ENCODE measurements at places on chromosomes 6 and 20.

GRCh38 chr6:93749930-93750329, 330.6 kb upstream of the EPHA7 start:
- no peak for DNase-seq

GRCh38 chr20:1332749-1333300, 3.9 kb upstream of the SDCBP2 start:
- no peak for DNase-seq

DNA sequence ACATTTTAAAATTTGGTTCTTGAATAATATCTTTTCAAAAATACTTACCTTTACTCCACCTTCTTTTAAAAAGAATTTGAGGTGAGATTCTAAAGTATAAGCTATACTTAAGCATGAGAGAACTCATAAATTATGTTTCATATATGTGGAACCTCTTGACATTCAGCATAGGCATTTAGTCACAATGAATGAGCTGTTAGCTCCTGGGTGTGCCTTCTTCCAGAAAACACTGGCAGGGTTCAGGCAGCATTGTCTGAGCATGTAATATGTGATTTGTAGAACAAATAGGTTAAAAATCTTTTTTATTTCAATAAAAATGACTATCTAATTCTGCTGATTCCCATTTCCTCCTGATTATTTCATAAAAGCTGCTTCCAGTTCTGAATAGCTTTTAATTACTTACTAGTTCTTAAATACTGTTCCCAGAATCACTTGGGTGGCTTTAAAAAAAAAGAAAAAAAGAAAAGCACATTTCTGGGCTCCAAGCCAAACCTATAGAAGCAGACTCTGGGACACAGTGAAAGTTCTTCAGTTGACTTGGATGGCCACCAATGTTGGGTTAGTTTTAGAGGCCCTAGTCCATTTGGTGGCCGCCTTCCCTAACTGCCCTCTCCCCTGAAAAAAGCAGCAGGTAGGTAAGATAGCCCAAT, 20.2 kb downstream of the RNF8 start:
- DNase-seq = no peak

DNA sequence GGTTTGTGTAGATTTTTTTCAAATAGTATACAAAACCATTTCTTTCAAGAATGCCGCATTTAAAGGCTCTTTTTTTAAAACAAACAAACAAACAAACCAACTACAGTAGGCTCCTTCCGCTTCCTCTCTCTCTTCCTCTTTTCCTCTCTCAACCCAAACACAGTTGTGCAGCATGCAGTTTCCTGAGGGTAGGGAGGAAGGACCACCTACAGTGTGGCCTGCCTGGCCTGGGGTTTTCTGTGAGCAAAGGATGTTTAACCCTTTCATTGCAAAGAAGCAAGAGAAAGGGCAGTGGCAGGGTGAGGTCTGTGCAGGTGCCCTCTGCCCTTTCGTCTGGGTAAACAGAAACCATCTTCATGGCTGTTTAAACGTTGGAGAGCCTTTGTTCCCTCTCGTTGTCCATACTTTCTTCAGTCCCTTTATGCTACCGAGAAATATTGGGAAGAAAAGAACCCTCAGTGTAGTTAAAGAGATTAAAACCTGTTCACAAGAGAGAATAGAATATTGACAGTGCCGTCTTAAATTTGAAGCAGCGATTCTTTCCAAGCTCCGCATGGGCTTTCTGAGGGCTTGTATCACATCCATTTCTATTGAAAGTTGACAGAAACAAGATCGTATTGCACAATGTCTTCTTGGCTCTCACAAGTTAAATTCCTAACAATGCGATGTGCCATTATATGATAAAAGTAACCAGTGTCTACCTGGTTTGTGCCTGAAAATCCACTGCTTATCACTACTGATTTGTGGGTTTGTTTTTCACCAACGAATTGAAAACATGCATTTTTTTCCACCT, 215.5 kb upstream of the SNX9 start:
- no peak for DNase-seq

DNA sequence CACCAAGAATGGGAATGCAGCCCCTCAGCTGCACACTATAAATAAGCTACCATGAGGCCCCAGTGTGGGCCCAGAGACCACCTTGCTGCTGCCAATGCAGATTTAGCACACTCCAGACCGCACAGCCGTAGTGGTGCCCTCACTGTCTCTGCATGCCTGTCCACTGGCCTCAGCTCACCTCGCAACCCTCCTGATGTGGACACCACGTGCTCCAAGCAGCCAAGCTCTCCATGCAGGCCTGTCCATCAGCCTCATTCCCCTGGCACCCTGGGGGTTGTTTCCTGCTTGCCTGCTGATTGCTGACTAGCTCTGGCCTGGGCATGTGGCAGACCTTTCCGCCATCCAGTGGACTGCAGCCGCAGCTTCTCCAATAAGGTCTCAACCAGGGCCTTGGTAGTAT, 36.2 kb downstream of the ZBTB9 start:
- no peak for DNase-seq

- no peak for DNase-seq
Observed at GRCh38 chr20:53379833-53380120, 213.9 kb downstream of the ZNF217 start.

GRCh38 chr20:31868853-31869672, 1.3 kb downstream of the DUSP15 start:
- no peak for DNase-seq

GRCh38 chr6:119313937-119314884, 35.4 kb downstream of the MAN1A1 start:
- no peak for DNase-seq

DNA sequence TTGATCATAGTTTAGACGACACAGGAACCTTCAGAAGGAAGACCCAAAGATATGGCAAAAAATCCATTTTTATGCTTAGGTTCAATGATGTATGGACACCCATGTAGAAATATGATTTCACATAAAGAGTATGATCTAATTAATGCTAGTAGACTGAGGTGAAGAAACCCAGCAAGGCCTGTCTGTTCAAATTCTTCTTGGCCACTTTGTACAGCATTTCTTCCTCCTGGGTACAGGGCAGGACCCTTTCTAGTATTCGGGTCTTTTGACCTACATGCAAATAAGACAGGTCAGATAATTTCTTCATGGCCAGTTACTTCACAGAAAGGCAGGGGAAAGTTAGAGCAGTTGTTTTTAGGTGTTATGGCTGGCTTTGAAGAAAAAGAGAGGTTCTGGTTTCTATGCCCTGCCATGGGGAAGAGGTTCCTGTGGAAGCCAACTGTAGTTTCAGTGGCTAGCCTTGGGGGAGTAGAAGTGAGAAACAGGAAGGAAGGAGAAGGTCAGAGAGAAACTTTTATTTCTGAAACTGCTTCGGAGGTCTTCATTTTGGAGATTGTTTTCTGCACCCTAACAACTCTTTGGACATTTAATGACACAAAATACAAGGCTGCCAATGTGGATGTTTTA, 208.3 kb downstream of the PTPRK start:
- no peak for DNase-seq

DNA sequence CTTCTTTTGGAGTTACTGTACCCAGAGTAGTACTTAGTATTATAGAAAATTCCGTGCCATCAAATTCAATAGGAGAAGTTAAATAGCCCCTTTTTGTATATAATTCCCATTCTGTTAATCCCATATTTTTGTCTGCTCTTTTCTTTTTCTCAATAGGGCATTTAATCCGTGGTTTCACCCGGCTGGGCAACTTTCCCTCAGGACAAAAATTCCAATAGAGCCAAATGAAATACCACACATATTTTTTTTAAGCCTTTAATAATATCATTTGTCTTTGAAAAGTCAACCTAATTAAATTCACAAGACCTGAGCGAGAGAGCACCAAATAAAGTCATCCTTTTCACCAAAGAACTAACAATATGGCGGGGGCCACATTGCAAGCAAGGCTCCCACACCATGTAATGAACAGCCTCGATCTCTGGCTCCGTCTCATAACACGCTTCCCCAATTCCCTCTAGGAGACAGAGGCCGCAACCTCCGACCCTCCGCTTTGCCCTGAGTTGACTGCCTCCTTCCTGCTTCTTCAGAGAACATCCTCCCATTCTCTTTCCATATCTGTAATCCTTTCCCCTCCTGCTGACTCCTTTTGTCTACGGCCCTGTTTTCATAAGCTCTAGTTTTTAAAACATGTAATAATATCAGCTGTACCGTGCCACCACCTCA, 13.6 kb downstream of the NHSL1 start:
- no peak for DNase-seq

GRCh38 chr6:87846434-87846833, 144.4 kb upstream of the AKIRIN2 start:
- DNase-seq = no peak

DNA sequence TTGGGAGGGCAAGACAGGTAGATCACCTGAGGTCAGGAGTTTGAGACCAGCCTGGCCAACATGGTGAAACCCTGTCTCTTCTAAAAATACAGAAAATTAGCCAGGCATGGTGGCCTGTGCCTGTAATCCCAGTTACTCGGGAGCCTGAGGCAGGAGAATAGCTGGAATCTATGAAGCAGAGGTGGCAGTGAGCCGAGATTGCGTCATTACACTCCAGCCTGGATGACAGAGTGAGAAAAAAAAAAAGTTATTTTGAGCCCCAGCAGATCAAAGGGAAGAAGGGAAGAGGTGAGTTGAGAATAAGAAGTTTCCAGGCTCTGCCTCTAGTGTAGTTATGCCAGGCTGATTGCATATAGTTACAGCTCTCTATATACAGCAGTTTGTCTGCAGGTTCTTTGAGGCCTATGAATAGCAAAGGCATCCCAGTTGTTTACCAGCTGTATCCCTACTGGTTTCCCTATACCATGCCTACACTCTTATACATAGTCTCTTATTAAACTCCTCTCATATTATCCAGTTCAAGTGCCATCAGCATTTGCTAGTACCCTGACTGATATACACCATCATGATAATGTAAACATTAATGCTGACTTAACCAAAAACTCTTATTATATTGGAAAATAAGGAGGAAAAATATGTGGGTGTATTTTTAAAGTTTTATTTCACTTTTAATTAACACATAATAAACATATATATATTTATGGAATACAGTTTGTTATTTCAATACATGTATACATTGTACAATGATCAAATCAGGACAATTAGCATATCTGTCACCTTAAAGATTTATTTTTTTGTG, 823.6 kb upstream of the ADGRB3 start:
- DNase-seq = no peak

GRCh38 chr20:5074232-5074674, 45.5 kb downstream of the PCNA start:
- no peak for DNase-seq

- no peak for DNase-seq
Observed at GRCh38 chr6:16227605-16228004, 10.8 kb upstream of the GMPR start.

- DNase-seq = no peak
Observed at GRCh38 chr20:24530131-24530680, 60.8 kb downstream of the SYNDIG1 start.

DNA sequence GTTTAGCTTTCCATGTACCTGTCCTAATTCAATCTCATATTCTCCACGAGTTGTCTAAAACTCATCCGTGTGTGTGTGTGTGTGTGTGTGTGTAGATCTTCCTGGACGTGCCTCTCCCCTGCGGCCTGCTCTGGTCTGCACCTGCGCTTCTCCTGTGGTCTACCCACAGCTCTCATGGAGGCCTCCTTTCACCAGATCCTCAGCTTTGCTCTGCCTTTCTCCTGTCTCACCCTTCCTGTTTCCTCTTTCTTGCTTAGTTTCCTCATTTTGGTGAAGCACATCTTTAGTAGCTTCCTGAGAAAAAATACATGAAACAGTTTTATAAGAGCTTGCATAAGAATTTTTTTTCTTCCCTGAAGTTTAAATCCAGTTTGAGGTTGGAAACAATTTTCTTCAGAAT, 18.1 kb downstream of the SLX4IP start:
- no peak for DNase-seq

- no peak for DNase-seq
Observed at GRCh38 chr6:149268768-149269167, 48.7 kb upstream of the TAB2 start.

GRCh38 chr20:17935761-17936160, 32.8 kb downstream of the SNX5 start:
- no peak for DNase-seq

DNA sequence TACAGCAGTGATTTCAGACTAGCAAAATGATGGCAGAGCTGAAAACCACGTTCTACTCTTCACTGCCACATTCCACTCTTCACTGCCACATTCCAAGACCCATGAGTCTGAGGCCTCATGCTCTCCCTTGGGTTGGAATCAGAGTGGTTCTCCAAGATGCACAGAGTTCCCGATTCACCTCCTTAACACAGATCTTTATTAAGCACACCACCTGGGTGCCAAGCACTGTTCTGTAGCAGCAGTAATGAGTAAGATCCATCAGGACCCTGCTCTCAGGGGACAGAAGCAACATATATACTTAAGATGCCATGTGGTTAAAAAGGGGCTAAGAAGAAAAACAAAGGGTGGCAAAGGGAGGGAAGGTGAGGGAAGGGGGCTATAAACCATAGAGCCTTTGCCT, 26.9 kb downstream of the TSHZ2 start:
- no peak for DNase-seq

- DNase-seq = no peak
Observed at GRCh38 chr6:34839666-34840352, 47.9 kb downstream of the BLTP3A start.

DNA sequence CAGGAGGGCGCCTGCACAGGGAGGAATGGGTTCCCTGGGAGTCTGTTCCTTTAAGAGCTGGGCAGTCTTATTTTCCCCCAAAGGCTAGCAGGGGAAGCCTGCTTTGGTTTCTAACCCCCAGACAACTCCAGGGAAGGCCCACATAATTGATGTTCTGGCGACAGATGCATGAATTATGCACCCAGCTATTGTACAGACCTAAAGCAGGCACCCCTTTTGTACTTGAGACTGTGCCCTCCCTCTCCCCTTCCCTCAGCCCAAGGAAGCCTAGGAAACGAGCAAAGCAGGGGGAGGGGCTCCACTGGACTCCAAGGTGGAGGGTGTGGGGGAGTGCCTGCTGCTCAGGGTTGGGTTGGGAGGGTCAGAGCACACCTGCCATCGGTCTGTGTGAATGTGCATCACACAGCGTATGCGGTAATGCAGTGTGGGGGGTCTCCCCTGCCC, 102.1 kb downstream of the KCNB1 start:
- DNase-seq = no peak

- DNase-seq = no peak
Observed at GRCh38 chr6:149900620-149901443, 2.9 kb upstream of the RAET1E start.

DNA sequence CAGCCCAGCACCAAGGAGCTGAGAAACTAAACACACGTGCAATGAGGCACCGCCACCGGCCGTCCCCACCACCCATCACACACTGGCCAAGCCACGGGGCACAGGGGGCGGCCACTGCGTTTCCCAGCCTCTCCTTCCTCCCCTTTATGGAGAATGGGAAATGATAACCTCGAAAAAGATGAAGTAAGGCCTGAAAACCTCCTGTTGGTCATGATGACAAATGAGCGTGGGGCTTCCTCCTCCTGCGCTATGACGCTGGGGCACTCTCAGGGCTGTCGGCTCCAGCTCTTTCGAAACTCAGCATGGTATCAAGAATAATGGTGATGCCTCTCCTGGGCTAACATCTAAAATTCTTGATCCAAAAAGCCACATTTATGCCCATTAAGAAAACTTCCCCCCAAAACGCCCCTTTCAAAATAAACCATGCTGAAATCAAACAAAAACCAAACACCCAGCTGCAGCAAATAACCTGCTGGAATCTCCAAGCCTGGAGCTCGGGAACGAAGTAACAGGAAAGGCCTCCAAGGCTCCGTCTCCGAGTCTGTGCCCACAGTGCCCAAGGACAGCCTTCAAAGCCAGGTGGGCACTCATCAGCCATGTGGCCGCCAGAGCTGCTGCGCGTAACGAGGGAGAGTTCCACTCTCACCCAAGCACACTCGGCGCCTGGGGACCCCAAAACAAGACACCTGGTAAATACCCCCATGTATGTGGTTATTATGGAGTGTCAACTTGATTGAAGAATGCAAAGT, 50.0 kb downstream of the TAF4 start:
- DNase-seq = no peak

GRCh38 chr20:57966620-57967019, 256.8 kb upstream of the PMEPA1 start:
- DNase-seq = no peak

Data from amygdala (tissue), 56 donors.